NB4 (cell line): ENCODE measurements at places on chromosomes 13 and 19.

GRCh38 chr13:95315752-95316151, 14.5 kb upstream of the ABCC4 start:
- DNase-seq: no peak

- peak; percentile 9 for DNase-seq
Observed at GRCh38 chr13:108496362-108497210, 132.8 kb upstream of the MYO16 start.

DNA sequence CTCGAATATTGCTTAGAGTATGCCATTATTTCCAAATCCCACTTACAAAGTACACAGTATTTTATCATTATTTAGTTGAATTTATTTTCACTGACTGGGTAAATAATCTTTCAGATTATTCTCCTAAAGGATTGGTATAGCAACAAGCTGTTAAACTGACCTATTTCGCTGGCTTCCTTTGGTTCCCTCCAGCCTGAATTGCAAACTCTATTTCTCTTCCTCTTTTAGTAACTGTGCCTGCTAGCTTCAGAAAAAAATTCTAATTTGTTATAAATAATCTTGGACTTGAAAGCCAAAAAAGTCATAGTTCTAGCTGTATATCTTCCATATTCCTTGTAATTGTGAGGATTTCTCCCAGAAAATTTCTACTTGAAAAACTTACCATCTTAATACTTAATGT, 15.0 kb upstream of the CCNA1 start:
- DNase-seq: peak; percentile 72

- DNase-seq: no peak
Observed at GRCh38 chr13:48404952-48405351, 8.0 kb downstream of the LPAR6 start.

DNA sequence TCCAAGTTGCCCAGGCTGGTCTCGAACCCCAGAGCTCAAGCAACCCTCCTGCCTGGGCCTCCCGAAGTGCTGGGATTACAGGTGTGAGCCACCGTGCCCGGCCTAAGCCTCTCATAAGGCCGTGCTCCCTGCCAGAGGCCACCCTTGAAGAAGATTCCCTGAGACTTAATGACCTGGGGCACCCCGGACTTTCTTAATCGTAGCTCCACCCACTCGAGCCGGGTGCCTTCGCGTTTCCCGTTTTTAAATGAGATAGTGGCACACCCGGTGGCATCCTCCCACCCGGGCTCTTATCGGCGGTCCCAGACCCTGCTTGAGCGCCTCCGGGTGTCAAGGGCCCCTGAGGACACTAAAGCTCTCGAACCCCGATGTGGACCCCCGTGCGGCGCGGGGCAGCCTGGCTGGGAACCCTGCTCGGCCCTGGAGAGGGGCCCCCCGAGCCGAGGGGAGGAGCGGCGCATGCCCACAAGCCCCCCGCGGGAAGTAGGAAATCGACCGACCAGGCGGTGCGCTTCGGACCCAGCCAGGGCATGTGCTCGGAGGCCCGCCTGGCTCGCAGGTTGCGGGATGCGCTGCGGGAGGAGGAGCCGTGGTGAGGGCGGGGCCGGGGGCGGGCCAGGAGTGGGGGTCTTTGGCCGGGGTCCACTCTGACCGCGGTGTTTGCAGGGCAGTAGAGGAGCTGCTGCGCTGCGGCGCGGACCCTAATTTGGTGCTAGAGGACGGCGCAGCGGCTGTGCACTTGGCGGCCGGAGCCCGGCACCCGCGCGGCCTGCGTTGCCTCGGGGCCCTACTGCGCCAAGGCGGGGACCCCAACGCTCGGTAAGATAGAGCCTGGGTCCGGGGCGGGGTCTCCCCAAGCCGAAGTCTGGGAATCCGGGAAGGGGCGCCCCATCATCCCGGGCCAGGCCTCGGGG, at the start of gene ANKLE1:
ANKLE1 (plus strand) TSS at position 511 of the 914 bp plus-strand sequence; CDS start at position 531, 20 bp downstream.
- DNase-seq: peak; percentile 89

DNA sequence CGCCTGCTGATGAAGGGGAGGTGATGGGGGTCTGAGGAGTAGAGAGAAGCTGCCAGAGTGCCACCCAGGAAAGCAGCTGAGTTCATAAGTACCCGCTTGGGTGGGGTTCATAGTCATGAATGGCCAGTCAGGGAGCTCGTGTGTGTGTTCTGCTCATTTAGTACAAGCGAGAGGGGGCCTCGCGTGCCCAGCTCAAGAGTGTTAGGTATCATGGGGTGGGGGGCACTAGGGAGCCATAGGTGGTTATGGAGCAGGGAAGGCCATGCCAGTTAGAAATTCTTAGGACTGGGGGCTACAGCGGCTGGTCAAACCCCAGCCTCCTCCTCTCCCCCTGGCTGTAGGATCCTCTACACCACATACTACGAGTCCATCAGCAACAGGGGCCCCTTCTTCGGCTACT, 46.8 kb downstream of the CD320 start:
- no peak for DNase-seq

DNA sequence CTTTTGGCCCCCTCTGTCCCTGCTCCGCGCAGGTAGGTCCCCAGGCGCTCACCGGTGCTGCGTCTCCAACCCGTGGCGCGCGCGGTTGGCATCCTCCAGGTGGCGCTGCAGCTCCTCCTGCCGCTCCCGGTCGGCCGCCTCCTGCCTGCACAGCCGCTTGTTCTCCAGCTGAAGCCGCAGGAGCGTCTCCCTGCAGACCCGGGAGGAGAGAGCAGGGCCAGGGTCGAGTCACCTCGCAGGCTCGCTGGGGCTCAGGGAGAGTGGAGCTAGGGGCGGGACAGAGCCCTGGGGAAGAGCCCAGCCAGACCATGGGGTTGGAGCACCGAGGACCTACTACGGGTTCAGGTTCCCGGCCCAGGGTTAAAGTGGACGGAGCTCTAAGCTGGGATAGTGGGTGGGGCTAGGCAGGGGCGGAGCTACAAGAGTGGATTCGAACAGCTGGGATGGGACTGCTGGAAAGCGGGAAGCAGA, 9.3 kb downstream of the HOOK2 start:
- peak; percentile 80 for DNase-seq

- DNase-seq: peak; percentile 82
Observed at GRCh38 chr19:47699360-47699917, 13.8 kb upstream of the EHD2 start.
